ENCODE measurements at places on chromosomes 6 and 20.

GRCh38 chr20:9417665-9418064 is 96.7 kb upstream of the LAMP5 start:
- DNase-seq, result no peak

DNA sequence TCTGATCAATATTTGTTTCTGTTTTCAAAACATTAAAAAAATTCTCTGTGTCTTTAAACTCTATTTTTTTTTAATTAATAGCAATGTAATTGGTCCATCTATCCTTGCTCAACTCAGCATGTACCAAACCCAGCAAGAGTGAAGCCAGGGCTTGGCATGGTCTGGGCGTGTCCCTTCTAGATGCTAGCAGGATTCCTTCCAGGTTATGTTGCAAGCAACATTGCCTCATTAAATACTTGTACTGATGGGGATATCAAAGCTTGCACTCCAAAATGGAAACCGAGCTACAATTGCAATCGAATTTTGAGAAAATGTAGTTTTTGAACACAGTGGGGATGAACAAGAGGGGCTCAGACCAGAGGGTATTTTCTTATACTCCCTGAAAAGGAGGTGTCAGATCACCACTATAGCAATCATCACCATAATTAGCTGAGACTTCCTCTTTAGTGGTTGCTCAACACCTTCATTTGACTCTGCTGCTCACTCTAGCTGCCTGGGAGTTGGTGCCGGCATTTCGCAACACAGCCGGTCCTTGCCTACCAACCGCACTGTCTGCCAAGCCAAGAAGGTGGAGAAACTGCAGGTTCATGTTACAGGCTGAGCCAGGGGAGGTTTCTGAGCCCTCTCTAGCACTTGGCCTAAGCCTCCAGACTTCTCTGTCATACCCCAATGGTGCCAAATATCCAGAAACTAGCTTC is 67.8 kb upstream of the RALGAPA2 start:
- no peak for DNase-seq

GRCh38 chr6:134819236-134819635 is 130.7 kb downstream of the ALDH8A1 start:
- DNase-seq, result no peak

GRCh38 chr20:58008413-58008812 is 220.0 kb downstream of the ANKRD60 start:
- no peak for DNase-seq

DNA sequence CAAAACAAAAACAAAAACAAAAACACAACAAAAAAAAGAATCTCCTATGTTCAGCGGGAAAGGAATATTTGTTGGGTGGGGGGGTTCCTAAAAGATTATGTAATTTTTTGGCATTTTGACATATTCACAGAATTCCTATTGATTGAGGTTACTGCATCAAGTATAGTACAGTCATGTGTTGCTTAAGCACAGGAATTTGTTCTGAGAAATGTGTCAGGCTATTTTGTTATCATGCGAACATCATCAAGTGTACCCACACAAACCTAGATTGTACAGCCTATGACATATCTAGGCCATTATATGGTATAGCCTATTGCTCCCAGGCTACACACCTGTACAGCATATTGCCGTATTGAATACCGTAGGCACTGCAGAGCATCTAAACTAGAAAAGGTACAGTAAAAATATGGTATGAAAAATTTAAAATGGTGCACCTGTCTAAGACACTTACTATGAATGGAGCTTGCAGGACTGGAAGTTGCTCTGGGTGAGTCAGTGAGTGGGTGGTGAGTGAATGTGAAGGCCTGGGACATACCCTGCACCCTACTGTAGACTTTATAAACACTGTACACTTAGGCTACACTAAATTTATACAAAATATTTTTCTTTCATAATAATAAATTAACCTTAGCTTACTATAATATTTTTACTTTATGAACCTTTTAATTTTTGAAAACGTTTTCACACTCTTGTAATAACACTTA is 110.6 kb downstream of the CDKAL1 start:
- no peak for DNase-seq

DNA sequence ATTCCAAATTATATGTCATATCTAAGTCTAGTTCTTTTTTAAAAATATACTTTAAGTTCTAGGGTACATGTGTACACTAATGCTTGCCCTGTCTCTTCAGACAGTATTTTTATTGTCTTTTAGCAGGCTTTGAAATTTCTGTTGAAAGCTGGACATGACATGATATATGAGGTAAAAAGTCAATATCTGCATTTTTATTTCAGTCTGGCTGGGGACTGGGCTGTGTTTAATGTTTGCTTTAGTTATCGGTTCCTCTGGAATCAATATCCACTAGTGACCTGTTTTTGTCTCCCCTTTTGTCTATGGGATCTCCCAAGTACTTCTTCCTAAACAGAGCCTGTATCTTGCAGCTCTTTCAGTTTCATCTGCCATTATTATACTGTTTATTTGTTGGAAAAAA is 786.2 kb upstream of the GJE1 start:
- DNase-seq, result no peak

DNA sequence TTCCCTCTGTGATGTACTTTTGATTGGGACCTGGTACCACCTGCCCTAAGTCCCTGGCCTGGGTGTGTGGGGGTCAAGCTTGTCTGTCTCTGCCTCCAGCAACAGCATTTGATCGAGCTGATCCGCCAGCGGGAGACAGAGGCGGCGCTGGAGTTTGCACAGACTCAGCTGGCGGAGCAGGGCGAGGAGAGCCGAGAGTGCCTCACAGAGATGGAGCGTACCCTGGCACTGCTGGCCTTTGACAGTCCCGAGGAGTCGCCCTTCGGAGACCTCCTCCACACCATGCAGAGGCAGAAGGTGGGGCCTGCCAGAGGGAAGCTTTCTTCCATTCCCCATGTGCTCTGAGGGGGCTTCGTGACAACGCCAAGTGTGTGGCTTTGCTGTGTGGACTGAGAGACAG is 5.4 kb downstream of the GID8 start:
- DNase-seq, result no peak

GRCh38 chr6:996271-996852 is 303.4 kb upstream of the EXOC2 start:
- DNase-seq, result no peak

GRCh38 chr6:7136859-7137334 is 29.1 kb downstream of the RREB1 start:
- DNase-seq, result no peak

DNA sequence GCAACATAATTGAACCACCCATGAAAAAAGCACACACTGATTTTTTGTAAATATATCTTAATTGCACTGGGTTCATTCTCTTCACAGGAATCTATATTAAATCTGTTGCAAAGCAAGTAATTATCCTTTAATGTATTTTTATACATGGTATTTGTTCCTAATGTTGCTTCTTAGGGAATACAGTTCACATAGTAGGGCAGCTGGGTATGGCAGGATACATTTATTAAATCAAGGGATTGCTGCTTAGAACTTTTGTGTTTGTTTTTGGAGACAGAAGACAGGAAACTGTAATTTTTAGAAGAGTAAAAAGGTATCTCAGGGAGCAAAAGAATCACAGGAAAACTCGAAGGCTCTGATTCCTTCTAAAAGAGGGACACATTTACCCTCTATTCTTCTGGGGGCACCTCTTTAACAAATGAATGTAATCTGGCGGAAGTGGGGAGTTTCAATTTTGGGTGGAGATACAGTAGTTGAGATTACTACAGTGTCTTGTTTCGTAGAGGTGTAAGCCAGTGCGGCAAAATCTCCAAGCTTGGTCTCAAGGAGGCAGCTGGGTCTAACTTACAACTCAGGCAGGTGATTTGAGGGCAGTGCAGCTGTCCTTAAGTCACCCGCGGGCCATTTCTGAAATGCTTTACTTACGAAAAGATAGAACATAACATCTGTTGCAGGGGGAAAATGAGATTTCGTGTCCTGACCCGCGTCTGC is 812 bp upstream of the SMIM13 start:
- DNase-seq, result no peak

DNA sequence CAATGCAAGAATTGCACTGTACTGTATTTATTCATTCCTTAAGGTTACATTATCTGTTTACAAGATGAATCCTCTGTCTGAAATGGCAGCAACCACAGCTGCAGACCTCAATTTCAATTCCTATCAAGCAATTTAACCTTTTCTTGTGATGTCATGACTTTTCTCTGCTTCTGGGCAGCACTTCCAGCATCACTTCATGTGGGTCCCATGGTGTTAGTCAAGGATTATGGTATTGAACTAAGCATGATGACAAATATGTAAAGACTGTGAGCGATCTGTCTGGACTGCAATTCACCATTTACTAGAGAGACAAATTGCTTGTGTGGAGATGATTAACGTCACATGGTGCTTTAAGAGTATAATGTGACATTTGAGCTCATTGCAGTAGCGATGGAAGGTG is 90.5 kb upstream of the CCN2 start:
- DNase-seq, result no peak

- no peak for DNase-seq
Observed at GRCh38 chr6:122747573-122747972, 31.9 kb upstream of the FABP7 start.

- DNase-seq, result no peak
Observed at GRCh38 chr20:46011631-46012482, 3.1 kb downstream of the MMP9 start.

DNA sequence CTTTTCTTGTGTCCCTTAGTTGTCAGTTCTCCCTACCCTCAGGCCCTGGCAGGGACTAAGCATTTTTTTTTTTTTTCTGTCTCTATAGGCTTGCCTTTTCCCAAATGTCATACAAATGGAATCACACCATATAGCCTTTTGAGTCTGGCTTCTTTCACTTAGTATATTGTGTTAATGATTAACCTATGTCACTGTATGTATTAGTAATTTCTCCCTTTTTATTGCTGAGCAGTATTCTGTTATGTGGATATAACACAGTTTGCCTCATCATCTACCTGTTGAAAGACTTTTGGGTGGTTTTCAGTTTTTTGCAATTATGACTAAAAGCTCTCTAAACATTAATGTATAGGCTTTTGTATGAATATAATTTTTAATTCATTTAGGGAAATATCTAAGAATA is 16.0 kb upstream of the FBXO30 start:
- DNase-seq, result no peak

GRCh38 chr6:24100024-24100769 is 25.8 kb upstream of the NRSN1 start:
- no peak for DNase-seq

- no peak for DNase-seq
Observed at GRCh38 chr20:59955131-59955796, 3.0 kb upstream of the CDH26 start.

- DNase-seq, result no peak
Observed at GRCh38 chr6:131305037-131305850, 170.0 kb downstream of the AKAP7 start.

DNA sequence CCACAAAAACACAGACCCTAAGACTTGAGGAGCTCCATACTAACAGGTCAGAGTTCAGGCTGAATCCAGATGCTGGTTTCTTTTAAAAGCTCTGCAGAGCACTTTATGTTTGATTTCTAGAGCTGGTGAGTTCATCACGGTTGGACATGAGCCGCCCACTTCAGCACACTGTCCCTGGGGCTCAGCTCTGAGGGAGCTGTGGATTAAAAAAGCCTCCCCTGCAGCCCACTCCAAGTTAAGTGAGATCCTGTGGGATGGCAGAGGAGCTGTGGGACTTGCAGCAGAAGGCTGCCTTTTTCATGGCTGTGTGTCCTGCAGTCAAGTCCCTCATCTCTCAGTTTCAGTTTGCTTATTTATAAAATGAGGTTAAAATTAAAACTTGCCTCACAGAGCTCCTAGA is 110.5 kb downstream of the FOXO3 start:
- DNase-seq, result no peak

GRCh38 chr20:31505903-31506302 is 8.3 kb upstream of the HM13 start:
- no peak for DNase-seq

DNA sequence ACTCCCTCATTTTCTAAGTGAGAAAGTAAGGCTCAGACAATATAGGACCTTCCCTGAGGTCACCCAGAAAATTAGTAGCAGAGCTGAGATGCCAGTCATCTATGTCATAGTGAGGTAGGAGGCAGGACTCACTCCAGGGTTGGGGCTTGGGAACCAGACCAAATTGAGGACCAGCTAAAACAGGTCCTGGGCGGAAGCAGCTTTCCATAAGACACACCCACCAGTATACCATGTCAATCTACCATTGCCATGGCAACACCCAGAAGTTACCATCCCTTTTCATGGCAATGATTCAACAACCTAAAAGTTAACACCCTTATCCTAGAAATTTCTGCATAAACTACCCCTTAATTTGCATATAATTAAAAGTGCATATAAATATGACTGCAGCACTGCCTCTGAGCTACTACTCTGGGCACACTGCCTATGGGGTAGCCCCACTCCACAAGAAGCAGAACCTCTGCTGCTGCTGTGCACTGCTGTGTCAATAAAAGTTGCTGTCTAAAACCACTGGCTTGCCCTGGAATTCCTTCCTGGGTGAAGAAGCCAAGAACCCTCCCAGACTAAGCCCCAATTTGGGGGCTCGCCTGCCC is 30.3 kb upstream of the OCSTAMP start:
- DNase-seq, result no peak

DNA sequence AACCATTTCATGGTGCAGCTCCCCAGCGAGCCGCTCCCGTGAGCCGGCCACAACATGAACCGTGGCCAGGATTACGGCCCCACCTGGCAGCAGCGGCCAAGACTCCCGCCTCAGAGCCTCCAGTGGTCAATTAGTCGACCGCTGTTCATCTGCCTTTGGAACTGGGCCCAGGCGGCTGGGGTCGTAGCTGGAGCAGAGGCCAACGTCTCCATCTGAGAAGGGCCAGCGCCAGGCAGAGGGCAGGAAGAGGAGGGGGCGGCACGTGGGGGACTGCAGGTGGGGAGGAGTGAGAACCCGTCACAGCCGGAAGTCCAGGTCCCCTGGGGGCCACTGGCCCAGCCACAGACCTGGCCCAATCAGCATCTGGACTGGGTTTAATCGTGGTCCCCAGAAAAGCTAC is 184.3 kb downstream of the TAF4 start:
- DNase-seq, result no peak

- no peak for DNase-seq
Observed at GRCh38 chr6:80547827-80548226, 441.4 kb downstream of the BCKDHB start.

GRCh38 chr20:63957004-63957689 is 931 bp upstream of the UCKL1 start:
- no peak for DNase-seq

DNA sequence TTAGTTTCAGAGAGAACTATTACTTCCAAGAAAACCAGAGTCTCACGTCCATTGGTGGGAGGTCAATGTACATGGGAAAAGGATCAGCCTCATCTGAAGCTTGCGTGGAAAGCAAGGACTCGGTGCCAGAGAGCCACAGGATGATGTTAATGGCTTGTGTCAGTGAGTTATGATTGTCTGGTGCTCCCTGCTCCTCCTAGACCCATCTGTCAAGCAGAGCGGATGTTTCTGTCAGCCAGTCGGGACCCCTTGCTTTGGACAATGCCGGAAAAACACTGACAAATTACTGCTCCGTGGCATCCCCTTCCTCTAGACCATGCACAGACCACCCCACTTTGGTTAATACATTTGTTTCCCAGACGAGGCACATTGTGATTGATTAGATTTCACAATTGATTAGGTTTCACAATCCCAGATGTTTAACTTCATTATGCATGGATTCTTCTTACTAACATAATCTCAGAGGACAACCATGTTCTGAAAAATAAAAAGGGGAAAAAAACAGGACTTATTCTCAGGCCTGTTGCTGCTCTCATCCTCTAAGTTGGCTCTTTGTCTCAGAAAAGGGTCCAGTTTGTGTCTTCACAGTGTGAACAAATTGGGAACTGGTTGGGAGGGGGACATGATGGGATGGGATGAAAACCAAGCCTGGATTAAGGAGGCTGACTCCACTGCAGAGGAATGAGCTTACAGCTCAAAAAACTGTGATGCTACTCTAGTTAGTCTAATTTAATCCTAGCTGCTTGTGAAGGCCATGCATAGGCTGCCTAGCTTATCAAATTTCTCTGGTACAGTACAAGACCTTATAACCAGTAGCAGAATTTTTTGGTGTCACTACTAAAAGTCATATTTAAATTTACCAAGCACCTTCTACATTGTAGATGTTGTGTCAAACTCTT is 51.9 kb downstream of the UNC5CL start:
- DNase-seq, result no peak
